ENCODE measurements at places on chromosomes 4 and X. TPM values are rescaled to one million over a fixed set of nuclear protein-coding genes. Genes with fewer than 3 reads are reported as not detected.

DNA sequence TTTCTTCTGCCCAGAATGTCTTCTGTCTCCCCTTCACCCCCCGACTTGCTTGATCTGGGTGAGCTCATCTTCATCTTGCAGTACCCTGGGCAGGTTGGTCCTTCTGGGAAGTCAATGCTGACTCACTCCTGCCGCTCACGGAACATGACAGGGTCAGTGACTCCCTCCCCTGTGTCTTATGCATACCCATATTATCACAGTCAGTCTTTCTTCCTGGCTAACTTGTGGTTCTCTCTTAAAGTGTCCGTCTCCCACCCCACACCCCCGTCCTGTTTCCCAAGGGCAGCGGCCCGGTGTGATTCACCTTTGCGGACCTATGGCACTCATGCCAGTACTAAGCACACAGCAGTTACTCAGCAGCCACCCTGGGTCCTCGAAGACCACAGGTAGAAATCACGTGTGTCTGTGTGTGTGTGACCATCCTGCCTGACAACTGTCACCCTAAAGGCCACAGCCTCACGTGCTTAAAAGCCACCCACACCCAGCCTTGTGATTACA lies 17.7 kb downstream of the IQSEC2 start:
- no peak for DNase-seq

DNA sequence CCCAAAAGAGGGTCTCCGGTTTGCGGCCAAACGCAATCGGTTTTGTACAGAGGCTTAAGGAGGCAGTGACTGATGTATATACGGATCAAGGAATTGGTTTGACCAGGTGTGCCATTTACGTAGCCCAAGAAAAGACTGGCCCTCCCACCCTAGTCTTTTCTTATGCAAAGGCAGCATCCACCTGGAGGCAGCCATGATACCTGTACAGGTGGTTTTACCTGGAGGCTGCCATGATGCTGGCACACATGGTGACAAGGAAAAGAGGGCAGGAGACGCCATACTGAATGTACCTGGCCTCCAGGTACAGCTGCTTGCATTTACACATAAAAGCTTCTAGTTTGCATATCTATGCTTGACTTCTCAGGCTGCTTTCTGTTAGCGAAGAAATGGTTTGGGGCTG lies 917.7 kb upstream of the INTU start:
- DNase-seq, result no peak

- DNase-seq, result no peak
Measured at GRCh38 chrX:10769195-10769594, 148.8 kb upstream of the MID1 start.

DNA sequence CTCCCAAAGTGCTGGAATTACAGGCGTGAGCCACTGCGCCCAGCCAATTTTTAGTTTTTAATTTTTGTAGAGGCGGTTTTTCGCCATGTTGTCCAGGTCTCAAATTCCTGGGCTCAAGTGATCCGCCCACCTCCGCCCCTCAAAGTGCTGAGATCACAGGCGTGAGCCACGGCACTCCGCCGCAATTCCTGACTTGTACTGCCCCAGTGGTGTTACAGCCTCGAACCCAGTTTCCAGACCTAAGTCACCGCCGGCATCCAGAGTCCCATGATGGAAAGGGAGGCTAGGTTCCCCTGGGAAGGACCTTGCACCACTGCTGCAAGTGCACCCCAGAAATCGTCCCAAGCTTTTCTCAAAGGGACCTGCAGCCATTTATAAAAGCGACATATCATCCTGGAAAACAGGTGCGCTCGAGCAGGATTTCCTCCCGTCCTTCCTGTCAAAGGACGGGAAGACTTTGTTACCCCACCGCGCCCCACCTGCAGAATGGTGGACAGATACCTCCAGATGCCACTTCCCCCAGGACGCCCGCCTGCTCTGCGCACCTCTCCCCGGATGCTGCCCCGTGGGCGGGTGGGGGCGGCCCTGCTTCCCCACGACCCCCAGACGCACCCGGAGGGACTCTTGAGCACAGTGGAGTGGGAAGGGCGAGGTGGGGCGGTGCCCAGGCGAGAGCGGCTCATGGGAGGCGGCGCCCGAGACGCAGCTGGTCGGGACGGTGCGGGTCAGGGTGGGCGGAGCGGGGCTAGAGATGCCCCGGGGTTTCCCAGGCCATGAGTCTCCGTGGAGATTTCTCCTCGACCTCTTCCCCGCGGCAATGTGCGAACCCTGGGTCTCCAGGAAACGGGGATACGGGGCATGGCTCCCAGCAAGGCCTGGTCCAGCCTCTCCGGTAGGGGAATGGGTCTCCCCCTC lies 947 bp upstream of the RPL10 start:
- no peak for DNase-seq

DNA sequence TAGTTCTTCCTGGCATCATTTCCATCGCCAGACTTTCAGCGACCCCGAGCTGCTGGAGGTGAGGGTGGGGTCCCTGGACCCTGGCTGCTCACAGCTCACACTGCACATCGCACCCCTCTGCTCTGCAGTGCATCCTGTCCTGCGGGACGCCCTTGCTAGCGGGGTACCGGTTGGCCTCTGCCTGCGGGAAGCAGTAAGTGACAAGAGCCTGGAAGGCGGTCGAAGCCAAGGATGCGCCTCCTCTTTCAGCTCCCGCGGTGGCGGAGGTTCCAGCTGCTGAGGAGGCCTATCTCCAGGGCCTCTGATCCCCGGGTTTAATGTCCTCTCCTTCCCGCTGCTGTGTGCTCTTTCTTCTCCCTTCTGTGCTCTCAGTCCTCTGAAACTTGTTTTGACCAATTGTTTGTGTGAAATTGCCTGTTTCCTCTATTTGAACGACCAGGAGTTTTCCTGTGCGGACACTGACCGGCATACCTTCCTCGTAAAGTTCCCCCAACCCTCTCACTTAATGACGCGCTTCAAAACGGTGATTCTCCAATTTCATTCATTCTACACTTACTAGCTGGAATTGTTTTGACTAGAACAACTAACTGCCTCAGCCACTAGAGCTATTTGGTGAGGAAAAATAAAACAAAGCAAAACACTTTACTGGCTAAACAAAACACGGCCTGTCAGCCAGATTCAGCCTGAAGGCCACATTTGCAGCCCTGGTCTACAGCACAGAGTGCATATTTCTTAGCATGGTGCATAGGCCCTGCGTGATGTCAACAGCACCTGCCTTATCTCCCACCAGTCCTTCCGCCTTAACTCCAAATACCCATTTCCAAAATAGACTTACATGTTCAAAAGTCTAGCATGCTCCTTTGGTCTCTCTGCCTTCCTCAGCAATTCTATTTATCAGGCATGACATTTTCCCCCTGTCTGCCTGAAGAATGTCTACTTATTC lies 28.0 kb downstream of the MGAT4D start:
- DNase-seq, result no peak

DNA sequence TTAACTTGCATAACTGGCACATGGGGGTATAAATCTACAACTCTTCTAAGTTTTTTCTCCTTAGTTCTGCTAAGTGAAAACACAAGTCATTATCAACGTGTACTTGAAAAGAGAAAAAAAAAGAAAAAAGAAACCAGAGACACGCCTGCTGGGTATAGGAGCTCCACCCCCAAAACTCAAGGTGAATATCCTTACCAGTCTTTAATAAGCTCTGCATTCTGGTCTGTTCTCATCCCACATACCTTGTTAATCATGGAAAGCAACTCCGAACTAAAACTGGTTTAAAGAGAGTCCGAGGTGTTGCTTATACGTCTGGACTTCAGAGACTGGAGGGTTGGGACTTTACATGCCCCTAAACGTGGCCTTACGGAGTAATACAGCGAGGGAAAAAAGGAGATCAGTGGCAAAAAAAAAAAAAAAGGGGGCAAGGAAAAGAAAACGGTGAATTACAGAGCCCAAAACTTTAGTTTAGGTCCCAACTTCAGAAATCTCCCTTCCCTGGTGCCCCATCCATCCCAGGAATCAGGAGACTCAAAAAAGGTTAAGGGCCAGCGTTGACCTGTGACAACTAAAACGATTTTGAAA lies 1.0 kb downstream of the PGRMC2 start:
- no peak for DNase-seq

GRCh38 chr4:827209-828081 lies 1.5 kb upstream of the CPLX1 start:
- DNase-seq, result no peak

DNA sequence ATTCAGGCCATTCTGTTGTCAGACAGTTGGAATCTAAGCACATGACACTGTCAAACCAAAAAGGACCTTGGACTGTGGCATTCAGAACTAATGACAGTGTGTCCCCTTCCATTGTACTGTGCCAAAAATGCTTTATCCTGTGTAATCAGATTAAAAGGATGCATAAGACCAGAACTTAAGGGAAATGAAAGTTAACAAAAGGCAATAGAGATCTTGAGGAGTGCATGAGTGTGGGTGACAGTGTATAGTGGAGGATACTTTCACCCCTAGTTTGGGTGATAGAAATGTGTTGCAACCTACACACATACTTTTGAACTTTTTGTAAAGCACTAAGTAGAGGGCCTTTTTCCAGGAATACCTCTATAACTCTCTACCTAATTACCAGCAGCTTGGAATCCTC lies 4.5 kb downstream of the CYSLTR1 start:
- no peak for DNase-seq

DNA sequence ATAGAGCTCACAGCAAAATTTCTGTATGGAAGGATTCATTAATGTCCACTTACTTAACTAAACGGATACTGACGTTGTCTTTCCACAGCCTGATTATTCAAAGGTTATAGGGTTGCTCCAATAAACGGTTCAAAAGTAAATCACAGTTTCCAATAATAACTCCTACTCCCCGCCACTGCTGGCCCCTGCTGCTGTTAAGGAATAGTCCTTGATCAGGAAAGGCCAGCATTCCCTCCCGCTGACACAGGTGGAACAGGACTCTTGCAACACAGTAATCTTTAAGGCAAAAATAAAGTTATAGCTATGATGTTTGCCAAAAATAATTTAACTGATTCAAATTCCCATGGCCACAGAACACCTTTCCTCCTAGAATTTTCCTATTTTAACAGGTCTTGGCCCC lies 53.9 kb downstream of the FAT1 start:
- DNase-seq, result no peak

GRCh38 chr4:146095091-146095690 lies 80.3 kb upstream of the LSM6 start:
- no peak for DNase-seq

DNA sequence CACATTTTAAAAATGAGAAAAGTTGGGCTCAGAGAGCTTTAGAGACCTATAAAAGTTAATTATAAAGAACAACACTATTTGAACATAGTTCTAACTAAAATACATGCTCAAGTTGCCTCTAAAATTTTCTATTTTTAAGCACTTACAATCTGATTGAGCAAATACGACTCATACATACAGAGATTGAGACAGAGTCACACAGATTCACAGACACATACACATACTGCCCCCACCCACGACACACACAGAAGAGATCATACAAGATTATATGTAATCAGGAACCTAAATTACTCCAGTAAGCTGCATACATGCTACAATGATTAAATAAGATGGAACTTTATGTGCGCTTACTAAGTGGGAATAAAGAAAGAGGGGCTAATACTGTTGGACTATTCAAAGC lies 2.7 kb upstream of the ASB5 start:
- no peak for DNase-seq

GRCh38 chr4:16043642-16044498 lies 40.0 kb downstream of the PROM1 start:
- no peak for DNase-seq

DNA sequence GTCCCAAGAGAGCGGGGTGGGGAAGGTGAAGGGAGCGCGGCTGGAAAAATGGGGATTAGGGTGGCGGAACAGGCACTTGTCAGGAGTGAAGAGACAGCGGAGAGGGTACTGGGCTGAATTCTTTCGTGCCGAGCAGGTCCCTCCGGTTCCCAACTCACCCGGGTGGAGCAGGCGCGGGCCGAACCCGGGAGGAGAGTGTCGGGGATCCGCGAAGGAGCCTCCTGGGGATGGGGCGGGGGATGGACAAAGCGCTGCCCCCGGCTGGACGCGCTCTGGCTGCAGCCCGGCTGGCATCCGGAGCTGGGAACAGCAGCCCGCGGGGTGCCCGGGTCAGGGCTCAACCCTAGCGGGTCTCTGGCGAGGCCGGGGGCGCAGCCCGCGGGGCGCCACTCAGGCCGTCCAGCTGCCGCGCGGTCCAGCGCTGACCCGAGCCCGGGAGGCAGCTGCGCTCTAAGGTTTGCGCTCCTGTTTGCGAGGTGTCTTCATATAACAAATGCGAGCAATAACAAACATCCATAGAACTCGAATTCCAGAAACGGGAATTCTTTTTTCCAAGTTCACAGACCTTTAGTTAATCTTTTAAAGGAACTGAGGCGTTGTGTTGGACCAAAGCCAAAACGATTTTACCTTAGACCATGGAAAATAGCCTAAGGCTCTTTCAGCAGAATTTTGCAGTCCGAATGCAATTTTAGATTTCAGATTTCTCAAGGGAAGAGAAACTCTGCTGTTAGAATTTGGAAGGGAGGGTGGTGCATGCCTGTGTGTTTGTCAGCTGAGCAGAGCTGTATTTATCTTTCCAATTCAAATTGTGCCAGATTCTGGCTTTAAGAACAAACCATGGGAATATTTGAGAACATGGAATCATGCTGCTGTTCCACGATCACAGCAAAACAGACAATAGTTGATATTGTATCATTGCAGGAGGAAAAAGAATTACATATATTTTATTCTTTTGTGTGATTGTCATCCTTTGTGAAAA lies 744 bp downstream of the NPY5R start:
- DNase-seq, result no peak

DNA sequence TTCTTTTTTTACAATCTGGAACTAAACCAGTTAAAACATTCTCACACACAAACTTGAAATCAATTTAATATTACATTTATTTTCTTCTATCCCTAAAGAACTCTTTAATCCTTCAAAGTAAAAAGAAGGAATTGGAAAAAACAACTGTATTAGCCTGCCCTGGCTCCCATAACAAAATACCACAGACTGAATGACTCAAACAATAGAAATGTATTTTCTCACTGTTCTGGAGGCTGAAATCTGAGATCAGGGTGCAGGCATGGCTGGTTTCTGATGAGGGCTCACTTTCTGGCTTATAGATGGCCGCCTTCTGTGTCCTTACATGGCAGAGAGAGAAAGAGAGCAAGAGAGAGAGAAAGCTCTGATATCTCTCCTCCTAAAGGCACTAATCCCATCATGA lies 149.4 kb downstream of the PDGFRA start:
- no peak for DNase-seq

DNA sequence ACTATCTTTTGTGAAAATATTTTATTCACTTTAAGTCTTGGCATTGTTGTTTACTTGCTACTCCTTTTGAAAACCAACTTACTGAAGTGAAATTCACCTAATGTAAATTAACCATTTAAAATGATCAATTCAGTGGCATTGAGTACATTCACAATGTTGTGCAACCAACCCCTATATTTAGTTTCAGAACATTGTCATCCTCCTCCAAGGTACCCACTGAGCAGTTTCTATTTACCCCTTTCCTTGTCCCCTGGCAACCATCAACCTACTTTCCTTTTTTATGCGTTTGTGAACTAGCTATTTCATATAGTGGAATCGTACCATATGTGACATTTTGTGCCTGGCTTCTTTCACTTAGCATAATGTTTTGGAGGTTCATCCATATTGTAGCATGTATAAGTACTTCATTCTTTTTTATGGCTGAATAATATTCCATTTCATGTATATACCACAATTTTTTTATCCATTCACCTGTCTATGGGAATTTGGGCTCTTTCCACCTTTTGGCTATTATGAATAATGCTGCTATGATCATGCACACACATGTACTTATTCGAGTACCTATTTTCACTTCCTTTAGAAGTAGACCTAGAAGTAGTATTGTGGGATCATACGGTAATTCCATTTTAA lies 85.0 kb downstream of the WWC2 start:
- no peak for DNase-seq

CT45A2 gene
- total RNA-seq, result not detected

KLKB1 gene
- total RNA-seq, result not detected

SLC9A7 gene
- total RNA-seq, result 52.6 TPM

SLC26A1 gene
- not detected for total RNA-seq

RPS6KA6 gene
- 1.8 TPM for total RNA-seq

C4orf51 gene
- not detected for total RNA-seq

PNMA5 gene
- not detected for total RNA-seq

UBE2D3 gene
- 293 TPM for total RNA-seq

All from GM12878 (cell line).